Keratinocyte (primary cell): ENCODE measurements at places on chromosomes 13 and 19. TPM values are rescaled to one million over a fixed set of nuclear protein-coding genes. Genes with fewer than 3 reads are reported as not detected.

Gene RAB3A
- 0.30 to 0.92 TPM (median 0.56 TPM) in 3 replicates for polyA plus RNA-seq

Gene DIRAS1
- polyA plus RNA-seq: 0.10 to 2.2 TPM (median 0.34 TPM) in 3 replicates

GRCh38 chr13:84366506-84366905 lies 484.2 kb upstream of the SLITRK1 start:
- DNase-seq: no peak
- no peaks in the 10 kb centered on the region for H3K36me3 ChIP-seq
- H3K27me3 ChIP-seq: no peaks in the 10 kb centered on the region
- no peak overlapping the region for H3K4me3 ChIP-seq

GRCh38 chr13:102401766-102402165 lies at the start of gene FGF14:
Gene FGF14 (minus strand): TSS chr13:102402048.
- no peak for DNase-seq
- H3K4me1 ChIP-seq: peaks cover 24% of the 10 kb centered on the region
- H3K27ac ChIP-seq: no peak within 1 kb of the TSS

GRCh38 chr13:48232420-48233045 lies 473 bp upstream of the ITM2B start:
- H3K4me1 ChIP-seq: peaks cover 27% of the 10 kb centered on the region
- H3K27ac ChIP-seq: peak overlapping the region; percentile 98
- no peaks in the 10 kb centered on the region for H3K36me3 ChIP-seq
- H3K4me3 ChIP-seq: peak overlapping the region; percentile 100
- no peaks in the 10 kb centered on the region for H3K27me3 ChIP-seq
- DNase-seq: no peak
